Kasumi-1 (cell line): ENCODE measurements at places on chromosomes 7 and 10.

- no peak for DNase-seq
Observed at GRCh38 chr10:95640891-95641315, 15.6 kb downstream of the ALDH18A1 start.

- peak; percentile 38 for DNase-seq
Observed at GRCh38 chr7:129501760-129502707, at the start of gene SMKR1. Gene SMKR1, plus strand, starts transcription at chr7:129502531. Its CDS starts 294 bp downstream, at chr7:129502825.

- DNase-seq: no peak
Observed at GRCh38 chr7:28182071-28182471, 1.5 kb upstream of the JAZF1 start.

DNA sequence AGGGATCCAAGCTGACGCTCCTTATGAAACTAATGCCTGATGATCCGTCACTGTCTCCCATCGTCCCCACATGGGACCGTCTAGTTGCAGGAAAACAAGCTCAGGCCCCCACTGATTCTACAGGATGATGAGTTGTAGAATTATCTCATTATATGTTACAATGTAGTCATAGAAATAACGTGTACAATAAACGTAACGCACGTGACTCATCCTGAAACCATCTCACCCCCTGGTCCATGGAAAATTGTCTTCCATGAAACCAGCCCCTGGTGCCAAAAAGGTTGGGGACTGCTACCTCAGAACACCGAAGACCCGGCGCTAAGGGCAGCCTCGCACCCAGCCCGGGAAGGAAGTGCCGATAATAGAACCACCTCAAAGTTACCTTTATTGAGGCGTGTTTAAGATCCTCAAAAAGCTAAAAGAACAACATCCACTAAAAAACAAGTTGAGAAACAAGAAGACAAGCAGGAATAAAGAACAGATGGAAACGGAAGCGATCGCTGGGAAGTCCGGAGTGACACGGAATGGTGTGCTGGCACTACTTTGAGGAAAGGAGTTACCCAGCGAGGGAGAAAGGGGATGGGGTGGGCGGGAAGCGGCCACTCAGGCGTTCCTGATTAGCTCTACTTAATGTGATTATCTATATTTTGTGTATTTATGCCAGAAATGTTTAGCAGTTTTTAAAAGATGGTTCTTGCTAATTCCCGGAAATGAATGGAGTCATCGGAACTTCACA is 50.1 kb upstream of the PRKAR1B start:
- no peak for DNase-seq

- DNase-seq: no peak
Observed at GRCh38 chr10:22784668-22785067, 70.3 kb upstream of the PIP4K2A start.

DNA sequence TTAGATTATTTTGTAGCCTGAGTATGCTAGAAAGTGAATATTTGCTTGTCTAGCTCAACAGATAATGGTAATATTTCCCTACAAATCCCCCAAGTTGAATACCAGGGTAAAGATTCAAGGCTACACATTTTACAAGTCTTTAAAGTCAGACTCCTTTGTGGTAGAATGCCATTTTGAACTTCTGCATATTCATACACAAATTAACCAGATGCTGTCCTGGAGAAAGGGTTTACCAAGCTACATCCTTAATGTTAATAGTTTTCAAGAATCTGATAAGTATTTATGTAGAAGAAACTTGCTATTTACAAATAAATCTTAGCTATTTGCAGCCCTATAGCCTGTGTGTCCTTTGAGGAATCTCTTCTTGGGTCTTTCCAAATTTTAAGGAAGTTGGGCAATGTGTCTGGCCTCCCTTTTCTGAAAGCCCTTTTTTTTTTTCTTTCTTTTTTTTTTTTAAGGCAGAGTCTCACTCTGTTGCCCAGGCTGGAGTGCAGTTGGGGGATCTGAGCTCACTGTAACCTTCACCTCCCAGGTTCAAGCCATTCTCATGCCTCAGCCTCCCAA is 82.6 kb downstream of the CPEB3 start:
- DNase-seq: peak; percentile 38

DNA sequence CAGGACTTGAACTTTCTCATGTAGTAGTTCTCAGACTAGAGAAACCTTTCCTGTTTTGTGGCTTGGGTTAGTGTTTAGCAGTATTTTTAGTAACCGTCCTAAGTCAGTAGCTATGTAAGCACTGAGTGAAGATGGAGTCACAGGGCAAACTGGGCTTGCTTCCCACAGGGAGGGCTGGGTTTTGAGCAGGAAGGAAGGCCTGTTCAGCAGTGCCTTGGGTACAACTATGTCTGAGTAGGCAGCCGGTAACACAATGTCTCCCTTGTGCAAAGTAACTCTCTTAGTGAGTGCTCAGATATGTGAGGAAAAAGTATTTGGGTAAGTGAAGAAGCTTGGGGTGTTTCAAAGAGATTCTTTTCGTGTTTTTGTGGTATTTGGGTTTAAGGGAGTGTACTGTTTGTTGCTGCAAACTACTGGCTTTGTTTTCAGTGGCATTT is 96.4 kb downstream of the CCSER2 start:
- peak; percentile 96 for DNase-seq

DNA sequence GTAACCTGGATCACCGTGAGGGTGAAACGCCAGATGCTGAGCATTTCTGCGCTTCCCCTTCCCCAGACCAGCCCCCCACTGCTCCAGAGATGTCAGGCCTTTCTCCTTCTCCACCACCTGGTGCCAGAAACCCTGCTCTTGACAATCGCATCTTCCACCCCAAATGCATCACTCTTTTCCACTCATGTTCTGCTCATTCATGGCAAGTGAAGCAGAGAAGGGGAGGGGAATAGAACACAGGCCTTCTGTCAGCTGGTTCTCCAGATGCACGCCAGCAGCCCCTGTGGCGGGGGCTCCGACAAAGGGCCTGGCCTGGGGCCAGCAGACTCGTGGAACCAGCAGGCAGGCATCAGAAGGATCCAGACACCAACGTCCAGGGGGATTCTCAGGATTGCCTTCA is 68.5 kb upstream of the SVIL start:
- no peak for DNase-seq

DNA sequence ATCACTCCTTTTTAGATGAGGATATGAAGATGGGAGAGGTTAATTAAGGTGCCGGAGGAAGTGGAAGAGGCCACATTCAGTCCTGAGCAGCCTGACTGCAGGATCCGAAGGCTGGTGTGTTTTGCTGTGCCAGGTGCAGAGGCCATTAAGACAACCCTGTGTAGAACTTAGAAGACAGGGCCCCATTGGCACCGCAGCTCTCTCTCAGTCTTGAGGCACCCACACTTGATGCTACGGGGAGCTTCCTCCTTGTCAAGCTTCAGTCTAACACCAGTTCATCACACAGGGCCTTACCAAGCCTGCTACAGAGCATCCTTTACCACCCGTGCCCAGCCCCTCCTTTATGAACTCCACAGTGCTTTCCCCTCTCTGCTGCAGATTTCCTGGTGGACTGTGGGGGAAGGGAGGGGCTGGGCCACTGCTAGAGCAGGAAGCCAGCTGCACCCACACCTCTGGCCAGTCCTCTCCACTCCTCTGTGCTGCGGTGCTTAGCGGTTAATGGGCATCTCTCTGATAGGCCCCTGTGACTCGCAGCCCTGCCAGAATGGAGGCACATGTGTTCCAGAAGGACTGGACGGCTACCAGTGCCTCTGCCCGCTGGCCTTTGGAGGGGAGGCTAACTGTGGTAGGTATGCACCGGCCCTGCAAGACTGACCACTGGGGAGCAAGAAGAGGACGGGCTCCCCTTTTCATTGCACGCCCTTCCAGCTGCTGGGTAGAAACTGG is 45.5 kb downstream of the VWA2 start:
- no peak for DNase-seq

DNA sequence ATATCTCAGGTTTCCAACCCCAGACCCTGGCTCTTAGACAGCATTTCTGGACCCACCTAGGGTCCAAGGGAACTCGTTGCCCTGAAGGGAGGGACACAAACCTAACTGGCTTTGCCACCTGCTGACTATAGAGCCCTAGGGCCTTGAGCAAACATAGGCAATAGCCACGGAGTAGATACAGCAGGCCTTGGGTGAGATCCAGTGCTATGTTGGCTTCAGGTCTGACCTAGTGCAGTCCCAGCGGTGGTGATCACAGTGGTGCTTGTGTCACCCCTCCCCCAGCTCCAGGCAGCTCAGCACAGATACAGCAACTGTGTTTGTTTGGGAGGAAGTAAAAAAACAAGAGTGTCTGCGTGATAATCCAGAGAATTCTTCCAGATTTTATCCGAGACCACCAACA is 9.7 kb upstream of the TNKS2 start:
- no peak for DNase-seq

GRCh38 chr10:71882813-71883659 is 32.0 kb upstream of the PSAP start:
- no peak for DNase-seq

DNA sequence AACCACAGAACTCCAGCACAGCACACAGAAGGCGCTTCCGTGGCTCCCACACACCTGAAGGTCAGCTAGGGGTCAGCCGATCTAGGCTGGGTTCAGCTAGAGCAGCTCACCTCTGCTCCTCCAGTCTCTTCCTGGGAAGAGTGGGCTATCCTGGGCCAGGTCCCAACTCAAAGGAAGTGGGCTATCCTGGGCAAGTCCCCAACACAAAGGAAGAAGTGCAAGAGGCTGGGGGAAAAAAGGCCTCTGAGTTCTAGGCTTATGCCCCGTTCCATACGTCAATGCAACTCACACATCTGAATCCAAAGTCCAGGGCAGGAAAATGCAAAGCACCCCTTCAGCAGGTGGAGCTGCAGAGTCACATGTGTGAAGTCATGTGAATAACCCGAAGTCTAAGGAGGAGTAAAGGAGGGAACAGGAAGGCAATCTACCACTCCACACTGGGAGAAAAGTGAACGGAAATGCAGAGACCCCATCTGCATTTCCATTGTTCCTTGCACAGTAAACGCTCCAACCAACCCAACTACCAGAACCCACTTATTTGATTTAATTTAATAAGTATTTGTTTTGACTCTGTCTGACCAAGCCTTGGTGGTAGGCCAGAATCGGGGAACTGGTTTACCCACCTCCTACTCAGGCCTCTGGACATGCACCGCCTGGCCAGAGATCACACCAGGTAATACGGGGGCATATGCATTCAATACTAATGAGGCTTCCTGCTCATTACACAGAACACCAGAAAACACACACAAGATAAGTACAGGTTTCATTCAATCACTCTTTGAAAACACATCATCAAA is 95.5 kb upstream of the RNF32 start:
- DNase-seq: no peak
